ENCODE measurements at places on chromosomes 16 and 17. TPM values are rescaled to one million over a fixed set of nuclear protein-coding genes. Genes with fewer than 3 reads are reported as not detected.

GRCh38 chr17:46770818-46771560 lies 47.5 kb downstream of the WNT3 start:
- H3K27me3 ChIP-seq = peaks cover 53% of the 10 kb centered on the region
- no peak overlapping the region for H3K27ac ChIP-seq
- DNase-seq = no peak
- peak overlapping the region; percentile 41 for H3K4me3 ChIP-seq

ZPBP2 gene
- not detected for total RNA-seq

GRCh38 chr16:27695161-27695560 lies 145.2 kb downstream of the KATNIP start:
- no peak for DNase-seq
- H3K36me3 ChIP-seq = no peaks in the 10 kb centered on the region
- no peaks in the 10 kb centered on the region for H3K27me3 ChIP-seq
- H3K27ac ChIP-seq = no peak overlapping the region
- H3K4me1 ChIP-seq = peaks cover 3% of the 10 kb centered on the region
- H3K4me3 ChIP-seq = no peak overlapping the region

ZNF750 gene
- total RNA-seq = not detected

- no peaks in the 10 kb centered on the region for H3K36me3 ChIP-seq
- peak overlapping the region; percentile 60 for H3K4me3 ChIP-seq
- DNase-seq = peak; percentile 22
Observed at GRCh38 chr17:16988749-16989229, 16.9 kb upstream of the TNFRSF13B start.

- H3K27ac ChIP-seq = no peak overlapping the region
- no peaks in the 10 kb centered on the region for H3K4me1 ChIP-seq
- H3K36me3 ChIP-seq = no peaks in the 10 kb centered on the region
Observed at GRCh38 chr17:15913826-15914225, 31.1 kb upstream of the ADORA2B start.

- H3K4me1 ChIP-seq = no peaks in the 10 kb centered on the region
- H3K36me3 ChIP-seq = no peaks in the 10 kb centered on the region
- no peak overlapping the region for H3K4me3 ChIP-seq
- DNase-seq = no peak
Observed at GRCh38 chr17:43881758-43882505, 25.4 kb downstream of the MPP2 start.

GRCh38 chr17:40699371-40699770 lies 4.2 kb downstream of the KRT24 start:
- no peaks in the 10 kb centered on the region for H3K36me3 ChIP-seq
- H3K27me3 ChIP-seq = peaks cover 33% of the 10 kb centered on the region
- H3K27ac ChIP-seq = no peak overlapping the region

CRLF3 gene
- 68.6 TPM for total RNA-seq

GRCh38 chr16:86034421-86034919 lies 135.5 kb downstream of the IRF8 start:
- no peak overlapping the region for H3K4me3 ChIP-seq
- peaks cover 13% of the 10 kb centered on the region for H3K27me3 ChIP-seq
- H3K4me1 ChIP-seq = no peaks in the 10 kb centered on the region
- DNase-seq = no peak

DNA sequence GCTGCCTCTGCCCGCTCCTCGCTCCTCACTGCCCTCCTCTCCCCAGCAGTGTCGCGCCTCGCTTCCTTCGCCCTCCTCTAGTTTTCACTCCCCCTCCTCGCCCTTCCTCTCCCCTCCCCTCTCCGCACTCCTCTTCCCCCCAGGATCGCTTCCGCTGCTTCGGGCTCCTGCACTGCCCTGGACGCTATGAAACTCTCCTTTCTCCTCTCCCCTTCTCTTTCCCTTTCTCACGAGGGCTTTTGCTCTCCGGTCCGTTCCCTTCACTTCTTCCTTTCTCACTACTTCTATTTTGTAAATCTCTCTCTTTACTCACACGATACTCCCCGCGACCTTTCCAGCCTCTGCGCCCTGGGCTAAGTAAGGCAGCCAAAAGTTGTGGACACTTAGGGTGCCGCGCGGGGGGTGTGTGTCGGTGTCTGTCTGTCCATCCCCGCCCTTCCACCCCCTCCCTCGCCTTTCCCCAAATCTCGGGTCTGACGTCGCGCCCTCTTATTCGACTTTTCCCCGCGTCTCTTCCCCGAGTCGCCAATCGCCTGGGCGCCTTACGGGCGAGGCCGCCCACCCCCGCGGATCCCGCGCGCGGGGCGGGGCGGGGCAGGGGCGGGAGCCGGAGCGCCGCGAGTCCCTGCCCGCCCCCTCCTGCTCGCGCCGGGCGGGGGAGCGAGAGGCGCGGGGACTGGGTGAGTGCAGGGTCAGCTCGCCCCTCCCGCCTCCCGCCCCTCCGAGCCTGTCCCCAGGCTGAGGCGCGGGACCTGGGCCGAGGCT lies at the start of gene IRX3:
Gene IRX3, minus strand, starts transcription at position 422 of the 765 bp plus-strand sequence. CDS start 737 bp downstream, outside the sequence.
- peaks cover 23% of the 10 kb centered on the region for H3K4me1 ChIP-seq
- peaks cover 76% of the 10 kb centered on the region for H3K27me3 ChIP-seq
- H3K27ac ChIP-seq = peak within 1 kb of the TSS; percentile 73
- H3K4me3 ChIP-seq = peak within 1 kb of the TSS; percentile 66
- no peak for DNase-seq
- H3K36me3 ChIP-seq = peaks cover 11% of the 10 kb centered on the region

WFIKKN1 gene
- 1.8 TPM for total RNA-seq

- H3K36me3 ChIP-seq = no peaks in the 10 kb centered on the region
- DNase-seq = no peak
- H3K27ac ChIP-seq = no peak overlapping the region
- H3K4me1 ChIP-seq = peaks cover 20% of the 10 kb centered on the region
Observed at GRCh38 chr16:79380995-79381602, 219.4 kb downstream of the MAF start.

HS3ST4 gene
- total RNA-seq = not detected

All from activated CD4-positive, alpha-beta T cell treated with anti-CD3 and anti-CD28 coated beads, Interleukin-2, amount 10 ng/mL, durations not matched to agents 7 days and 5 days (primary cell).